ENCODE measurements at places on chromosomes 6 and 20. TPM values are rescaled to one million over a fixed set of nuclear protein-coding genes. Genes with fewer than 3 reads are reported as not detected.

HLA-DOA gene
- not detected for total RNA-seq

CCN5 gene
- total RNA-seq, result not detected

DYNLT1 gene
- total RNA-seq, result 235 TPM

TPBG gene
- total RNA-seq, result 20.0 TPM

ISM1 gene
- total RNA-seq, result not detected

PNPLA1 gene
- not detected for total RNA-seq

CCN6 gene
- not detected for total RNA-seq

RPRD1B gene
- total RNA-seq, result 8.4 TPM

RHAG gene
- not detected for total RNA-seq

TREM2 gene
- total RNA-seq, result not detected

ZKSCAN8 gene
- 15.0 TPM for total RNA-seq

OXT gene
- total RNA-seq, result not detected

ANKRD66 gene
- total RNA-seq, result not detected

OR2H1 gene
- total RNA-seq, result not detected

TULP4 gene
- total RNA-seq, result 51.9 TPM

GNMT gene
- not detected for total RNA-seq

DLL1 gene
- total RNA-seq, result under 0.01 TPM

BANF2 gene
- not detected for total RNA-seq

TBCC gene
- 33.9 TPM for total RNA-seq

ANGPT4 gene
- not detected for total RNA-seq

PROCR gene
- 36.4 TPM for total RNA-seq

PCK1 gene
- total RNA-seq, result not detected

EYA2 gene
- total RNA-seq, result 2.5 TPM

All from IMR-90 (cell line).